ENCODE measurements at places on chromosomes 6 and 20.
A peak's percentile ranks its signal among the peaks of the same experiment; 100 is the strongest.

DNA sequence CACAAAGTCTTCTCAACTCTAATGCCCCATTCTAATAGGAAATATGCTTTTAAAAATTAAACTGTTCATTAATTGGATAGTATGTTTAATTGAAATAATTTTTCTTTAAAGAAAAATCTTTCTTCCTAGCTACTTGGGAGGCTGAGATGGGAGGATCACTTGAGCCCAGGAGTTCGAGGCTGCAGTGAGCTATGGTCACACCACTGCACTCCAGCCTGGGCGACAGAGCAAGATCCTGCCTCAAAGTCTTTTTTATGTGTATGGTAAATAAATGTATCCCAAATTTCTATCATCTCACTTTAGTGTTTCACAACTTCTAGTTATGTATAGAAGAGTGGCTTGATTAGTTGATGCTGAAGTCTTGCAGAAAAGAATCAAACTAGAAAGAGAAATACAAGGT is 4.5 kb downstream of the DSE start:
- no peak for DNase-seq

DNA sequence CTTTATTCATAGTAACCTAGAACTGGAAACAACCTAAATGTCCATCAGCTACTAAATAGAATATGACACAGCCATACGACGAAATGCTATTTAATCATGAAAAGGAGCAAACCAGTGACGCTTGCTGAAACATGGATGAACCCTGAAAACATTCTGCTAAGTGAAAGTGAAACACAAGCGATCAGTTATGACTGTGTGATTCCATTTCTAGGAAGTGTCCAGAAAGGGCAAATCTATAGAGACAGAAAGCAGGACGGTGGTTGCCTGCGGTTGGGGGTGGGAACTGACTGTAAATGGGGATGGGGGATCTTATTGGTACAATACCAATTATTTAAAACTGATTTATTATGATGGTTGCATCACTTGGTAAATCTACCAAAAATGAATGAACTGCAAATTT is 126.8 kb downstream of the IPCEF1 start:
- DNase-seq: no peak

DNA sequence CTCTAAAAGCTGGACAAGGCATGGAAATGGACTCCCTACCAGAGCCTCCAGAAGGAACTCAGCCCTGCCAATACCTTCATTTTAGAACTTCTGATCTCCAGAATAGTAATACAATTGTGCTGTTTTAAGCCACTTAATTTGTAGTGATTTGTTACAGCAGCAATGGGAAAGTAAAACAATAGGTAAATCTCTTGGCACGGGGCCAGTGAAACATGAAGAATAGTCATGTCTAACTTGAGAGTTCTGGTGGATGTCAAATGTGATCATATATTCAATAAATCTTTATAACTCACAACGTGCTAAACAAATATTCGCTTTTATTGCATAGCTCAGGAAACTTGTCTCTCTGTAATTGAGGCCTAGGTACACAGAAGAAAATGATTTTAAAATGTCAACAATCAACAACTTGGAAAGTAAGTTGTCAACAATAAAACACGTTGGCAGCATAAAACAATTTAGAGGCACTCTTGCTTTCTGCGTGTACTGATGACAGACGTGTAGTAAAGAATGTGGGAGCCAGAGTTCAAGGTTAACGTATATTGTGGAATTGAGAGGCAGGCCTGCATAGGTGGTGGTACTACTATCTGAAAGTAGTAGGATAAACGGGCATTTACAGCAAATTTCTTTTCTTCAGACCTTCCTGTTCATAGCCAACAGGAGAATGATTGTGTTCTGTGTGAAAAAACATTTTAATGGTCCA is 140.5 kb upstream of the OPRM1 start:
- DNase-seq: no peak

- no peak for DNase-seq
Observed at GRCh38 chr20:34974246-34974645, 18.6 kb downstream of the MYH7B start.

DNA sequence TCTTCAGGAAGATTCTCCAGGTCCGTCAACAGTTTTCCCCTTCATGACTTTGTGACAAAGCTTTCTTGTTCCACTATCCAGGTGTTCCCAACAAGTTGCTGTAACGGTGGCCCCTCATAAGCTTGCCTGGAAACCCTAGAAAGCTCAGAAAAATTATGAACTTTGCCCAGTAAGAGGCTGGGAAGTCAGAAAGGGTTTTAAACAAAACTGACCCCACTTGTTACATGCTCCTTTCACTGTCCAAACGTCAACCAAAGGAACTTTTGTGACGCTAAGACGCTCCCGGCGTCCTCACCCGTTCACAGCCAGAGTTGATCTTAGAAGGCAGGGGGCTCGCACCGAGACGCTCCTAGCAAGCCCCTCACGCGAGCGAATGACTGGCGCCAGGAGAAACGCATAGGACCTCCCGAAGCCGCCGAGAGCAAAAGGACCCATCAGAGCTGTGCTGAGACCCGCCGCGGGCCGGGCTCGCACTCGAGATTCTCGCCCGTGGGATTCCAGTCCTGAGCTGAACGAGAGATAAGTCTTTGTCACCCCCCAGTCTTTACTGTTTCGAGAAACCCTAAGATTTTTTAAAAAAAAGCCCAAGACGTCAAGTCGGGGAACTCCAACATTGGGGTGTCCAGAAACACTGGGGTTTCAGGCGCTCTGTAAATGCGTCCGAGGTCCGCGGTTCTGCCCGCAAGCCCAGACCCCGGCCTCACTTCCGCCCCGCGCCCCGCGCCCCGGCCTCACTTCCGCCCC is 544 bp upstream of the ACAT2 start:
- DNase-seq: no peak

GRCh38 chr6:30283761-30284160 is 43.0 kb upstream of the TRIM39 start:
- no peak for DNase-seq

DNA sequence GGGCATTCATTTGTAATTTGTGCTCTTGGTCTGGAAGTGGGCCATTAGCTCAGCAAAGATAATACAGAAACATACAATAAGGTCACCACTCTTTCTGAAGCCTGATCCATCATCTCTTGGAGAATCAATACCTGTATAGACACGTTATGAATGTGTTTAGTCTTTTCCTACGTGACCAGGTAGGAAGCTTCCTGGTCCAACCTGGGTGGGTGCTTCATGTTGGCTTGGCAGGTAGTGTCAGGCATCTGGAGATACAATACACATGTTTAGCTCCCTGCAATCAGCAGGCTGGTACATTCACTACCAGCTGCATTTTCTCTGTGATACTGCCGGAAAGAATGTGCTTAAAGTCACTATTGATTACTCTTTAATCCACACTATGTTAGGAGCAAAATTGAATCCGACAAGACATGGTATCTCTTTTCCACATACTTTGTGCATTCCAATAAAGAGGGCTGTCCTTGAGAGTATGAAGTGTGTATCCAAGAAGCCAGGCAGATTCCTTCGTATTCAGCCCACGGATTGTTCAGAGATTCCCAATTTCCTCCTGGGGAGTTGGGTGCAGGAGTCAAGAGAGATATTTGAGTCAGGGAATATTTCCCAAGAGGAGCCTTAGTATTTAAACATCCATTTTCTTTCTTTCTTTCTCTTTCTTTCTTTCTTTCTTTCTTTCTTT is 49.9 kb upstream of the RANBP9 start:
- DNase-seq: no peak

DNA sequence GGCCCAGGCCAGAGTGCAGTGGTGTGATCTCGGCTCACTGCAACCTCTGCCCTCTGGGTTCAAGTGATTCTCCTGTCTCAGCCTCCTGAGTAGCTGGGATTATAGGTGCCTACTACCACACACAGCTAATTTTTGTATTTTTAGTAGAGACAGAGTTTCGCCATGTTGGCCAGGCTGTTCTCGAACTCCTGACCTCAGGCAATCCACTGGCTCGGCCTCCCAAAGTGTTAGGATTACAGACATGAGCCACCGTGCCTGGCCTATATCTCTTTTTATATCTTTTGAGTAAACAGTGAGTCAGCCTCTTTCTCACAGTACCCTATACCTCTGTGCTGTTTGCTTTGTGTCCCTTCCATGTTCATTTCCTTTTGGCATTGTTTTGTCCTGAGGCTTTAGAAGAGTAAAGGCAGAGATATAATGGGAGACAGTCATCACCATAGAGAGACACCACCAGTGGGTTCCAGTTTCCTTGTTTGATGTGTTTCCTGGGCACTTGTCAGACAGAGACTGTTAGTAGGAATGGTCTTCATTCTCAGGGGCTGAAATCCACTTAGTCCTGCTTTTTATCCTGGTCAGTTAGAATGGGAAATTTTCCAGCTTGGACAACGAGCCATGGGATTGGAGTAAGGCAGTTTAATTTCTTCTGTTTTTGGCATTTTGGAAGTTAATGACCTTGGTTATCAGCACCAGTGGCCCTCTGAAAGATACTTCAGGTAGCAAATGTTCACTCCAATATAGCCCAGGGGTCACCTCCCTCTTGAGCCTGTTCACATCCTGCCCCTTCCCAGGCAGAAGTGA is 32.2 kb upstream of the ASXL1 start:
- no peak for DNase-seq

- peak; percentile 45 for DNase-seq
Observed at GRCh38 chr6:118580585-118581419, 32.7 kb downstream of the PLN start.

DNA sequence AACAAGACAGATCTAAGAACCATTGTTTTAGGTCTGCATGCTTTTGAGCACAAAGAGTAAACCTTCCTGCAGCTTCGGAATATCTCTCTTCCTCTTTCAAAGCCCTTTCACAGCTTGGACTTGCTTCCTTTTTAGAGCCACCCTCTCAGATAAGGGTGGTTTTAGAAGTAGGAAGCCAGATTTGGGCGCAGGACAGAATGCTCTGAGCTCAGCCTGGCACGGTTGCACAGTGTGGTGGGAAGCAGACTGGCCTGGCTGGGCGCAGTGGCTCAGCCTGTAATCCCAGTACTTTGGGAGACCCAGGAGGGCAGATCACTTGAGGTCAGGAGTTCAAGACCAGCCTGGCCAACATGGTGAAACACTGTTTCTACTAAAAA is 35.6 kb upstream of the PNRC1 start:
- no peak for DNase-seq

- no peak for DNase-seq
Observed at GRCh38 chr6:27575594-27576361, 102.9 kb upstream of the ZNF184 start.

DNA sequence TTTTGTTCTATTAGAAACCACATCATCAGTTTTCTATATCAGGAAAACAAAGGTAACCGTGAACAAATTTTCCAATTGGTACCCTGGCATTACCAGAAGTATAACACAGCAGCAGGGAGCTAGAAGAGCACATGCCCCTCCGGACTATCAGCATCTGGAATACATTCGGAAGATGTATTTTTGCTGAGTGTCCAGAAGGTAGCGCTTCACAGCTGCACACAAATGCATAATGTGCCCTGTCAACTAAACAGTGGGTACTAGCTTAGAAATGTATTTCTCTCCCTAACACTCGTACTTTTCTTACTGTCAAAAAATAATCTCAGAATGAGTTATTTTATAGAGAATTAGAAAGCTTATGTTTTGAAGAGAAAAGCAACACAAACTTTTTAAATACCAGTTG is 77.6 kb downstream of the HUS1B start:
- no peak for DNase-seq
